Effector memory CD4-positive, alpha-beta T cell (primary cell): ENCODE measurements at places on chromosomes 11 and 22.

- no peak for DNase-seq
Measured at GRCh38 chr11:41779401-41779960, 320.0 kb upstream of the LRRC4C start.

DNA sequence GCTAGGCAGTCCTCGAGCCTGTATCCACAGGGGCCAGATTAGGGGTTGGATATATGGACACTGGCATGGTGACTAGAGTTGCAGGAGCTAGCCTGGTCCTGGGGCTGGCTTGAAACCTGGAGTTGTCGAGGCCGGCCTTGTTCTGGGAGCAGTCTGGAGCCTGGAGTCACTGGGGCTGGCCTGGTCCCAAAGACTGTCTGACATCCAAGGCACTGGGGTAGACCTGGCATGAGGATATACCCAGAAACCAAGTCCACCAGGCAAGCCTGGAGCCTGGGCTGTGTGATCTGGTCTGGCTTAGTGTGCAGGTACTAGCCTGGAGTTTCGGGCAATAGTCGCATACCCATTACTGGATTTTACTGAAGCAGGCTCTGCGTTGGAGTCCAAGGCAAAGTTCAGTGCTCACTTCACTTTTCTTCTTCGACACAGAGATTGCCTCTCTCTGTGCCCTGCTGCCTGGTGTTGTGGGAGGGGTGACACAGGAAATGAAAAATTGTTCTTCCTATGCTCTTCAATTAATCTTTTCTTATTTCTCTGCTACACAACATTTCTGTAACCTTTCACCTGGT lies 4.3 kb upstream of the GLYATL1 start:
- no peak for DNase-seq

GRCh38 chr22:36333644-36334043 lies 54.1 kb downstream of the MYH9 start:
- DNase-seq = no peak

DNA sequence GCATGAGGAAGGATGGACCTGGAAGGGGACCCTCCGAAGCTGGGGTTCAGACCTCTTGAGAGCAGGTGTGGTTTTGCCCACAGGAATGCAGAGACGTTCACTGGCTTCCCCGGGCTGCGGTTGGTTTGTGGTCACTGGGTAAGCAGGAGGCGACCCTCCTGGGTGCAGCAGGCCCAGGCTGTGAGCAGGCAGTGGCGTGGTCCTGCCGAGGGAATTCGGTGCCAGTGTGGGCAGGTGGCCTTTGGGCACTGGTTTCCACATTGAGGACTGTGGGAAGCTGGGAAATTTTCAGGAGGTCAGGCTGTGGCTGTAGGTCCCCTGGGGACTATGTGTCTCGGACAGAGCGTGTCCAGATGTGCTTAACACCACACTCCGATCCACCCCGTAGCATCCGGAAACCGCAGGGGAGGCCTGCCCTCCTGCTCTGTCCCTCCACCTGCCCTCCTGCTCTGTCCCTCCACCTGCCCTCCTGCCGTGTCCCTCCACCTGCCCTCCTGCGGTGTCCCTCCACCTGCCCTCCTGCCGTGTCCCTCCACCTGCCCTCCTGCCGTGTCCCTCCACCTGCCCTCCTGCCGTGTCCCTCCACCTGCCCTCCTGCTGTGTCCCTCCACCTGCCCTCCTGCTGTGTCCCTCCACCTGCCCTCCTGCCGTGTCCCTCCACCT lies 27.5 kb downstream of the TPCN2 start:
- no peak for DNase-seq

DNA sequence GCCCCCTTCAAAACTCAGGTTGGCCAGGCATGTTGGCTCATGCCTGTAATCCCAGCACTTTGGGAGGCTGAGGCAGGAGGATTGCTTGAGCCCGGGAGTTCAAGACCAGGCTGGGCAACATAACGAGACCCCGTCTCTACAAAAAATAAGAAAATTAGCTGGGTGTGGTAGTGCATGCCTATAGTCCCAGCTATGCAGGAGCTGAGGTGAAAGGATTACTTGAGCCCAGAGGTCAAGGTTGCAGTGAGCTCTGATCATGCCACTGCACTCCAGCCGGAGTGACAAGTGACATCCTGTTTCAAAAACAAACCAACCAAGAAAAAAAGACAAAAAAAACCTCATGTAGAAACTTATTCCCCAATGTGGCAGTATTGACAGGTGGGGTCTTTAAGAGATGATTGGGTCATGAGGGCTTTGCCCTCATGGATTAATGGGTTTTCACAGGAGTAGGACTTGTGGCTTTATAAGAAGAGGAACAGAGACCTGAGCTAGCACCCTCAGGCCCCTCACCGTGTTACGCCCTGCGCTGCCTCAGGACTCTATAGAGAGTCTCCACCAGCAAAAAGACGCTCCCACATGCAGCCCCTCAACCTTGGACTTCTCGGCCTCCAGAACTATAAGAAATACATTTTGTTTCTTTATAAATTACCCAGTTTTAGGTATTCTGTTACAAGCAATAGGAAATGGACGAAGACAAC lies 22.3 kb downstream of the LAYN start:
- no peak for DNase-seq

DNA sequence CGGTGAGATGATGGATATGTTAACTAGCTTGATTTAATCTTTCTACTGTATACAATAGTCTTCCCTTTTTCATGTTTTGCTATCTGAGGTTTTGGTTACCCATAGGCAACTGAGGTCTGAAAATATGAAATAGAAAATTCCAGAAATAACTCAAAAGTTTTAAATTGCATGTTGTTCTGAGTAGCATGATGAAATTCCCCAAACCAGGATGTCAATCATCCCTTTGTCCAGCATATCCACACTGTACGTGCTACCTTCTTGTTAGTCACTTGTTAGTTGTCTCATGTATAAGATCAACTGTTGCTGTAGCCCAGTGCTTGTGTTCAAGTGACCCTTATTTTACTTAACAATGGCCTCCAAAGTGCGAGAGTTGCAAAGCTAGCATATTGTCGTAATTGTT lies 21.2 kb upstream of the OR10W1 start:
- no peak for DNase-seq

DNA sequence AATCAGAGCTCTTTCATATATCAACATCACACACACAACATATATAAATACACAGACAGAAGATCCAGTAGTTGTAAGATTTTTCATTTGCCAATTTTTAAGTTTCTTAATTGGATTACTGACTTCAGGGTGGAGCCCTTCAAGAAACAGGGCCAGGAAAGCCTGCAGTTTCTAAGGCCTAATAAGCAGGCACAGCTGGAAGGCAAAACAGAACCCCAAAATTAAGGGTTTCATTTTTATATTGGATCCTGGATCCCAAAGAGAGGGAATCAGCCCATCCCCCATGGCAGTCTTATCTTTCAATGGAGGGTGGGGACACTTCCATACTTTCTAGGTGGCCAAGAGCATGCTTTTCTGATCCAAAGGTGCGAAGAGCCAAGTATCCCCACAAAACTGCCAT lies 4.7 kb upstream of the C1QTNF6 start:
- DNase-seq = no peak

DNA sequence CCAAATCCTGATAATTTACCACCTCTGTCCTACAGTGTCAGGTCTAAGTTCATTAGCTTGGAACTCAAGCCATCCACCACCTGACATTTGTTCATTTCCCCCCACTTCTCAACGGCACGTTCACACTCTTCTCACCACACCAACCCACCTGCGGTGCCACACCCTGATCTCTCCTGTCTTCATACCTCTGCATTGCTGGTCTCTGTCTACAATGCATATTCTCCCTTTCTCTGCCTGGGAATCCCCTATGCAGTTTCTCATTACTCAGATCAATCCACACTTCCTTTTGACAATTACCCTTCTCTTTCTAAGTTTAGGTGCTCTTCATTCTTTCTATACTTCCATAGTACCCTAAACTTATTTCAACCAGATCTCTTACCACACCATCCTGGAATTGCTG lies 20.4 kb upstream of the EMSY start:
- DNase-seq = no peak

- DNase-seq = no peak
Measured at GRCh38 chr22:16954060-16954403, 54.0 kb downstream of the GAB4 start.

GRCh38 chr22:46476547-46476941 lies 60.9 kb downstream of the CELSR1 start:
- DNase-seq = no peak

DNA sequence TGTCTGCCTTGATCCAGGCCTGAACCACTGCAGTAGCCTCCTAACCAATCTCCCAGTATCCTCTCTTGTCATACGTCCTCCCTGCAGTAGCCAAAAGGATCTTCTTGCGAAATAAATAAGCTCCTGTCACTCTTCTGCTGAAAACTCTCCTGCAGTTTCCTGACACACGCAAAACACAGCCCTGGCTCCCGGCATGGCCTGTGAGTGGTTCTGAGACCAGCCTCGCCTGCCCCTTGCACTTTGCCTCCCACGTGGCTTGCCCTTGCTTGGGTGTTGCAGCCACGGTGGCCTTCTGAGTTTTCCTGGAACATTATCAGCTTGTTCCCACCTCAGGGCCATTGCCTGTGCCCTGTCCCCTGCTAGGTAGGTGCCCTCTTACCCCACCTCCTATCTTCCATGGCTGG lies 7.2 kb downstream of the ZC3H7B start:
- DNase-seq = no peak

- DNase-seq = no peak
Measured at GRCh38 chr11:93487032-93487483, 56.1 kb downstream of the SMCO4 start.

DNA sequence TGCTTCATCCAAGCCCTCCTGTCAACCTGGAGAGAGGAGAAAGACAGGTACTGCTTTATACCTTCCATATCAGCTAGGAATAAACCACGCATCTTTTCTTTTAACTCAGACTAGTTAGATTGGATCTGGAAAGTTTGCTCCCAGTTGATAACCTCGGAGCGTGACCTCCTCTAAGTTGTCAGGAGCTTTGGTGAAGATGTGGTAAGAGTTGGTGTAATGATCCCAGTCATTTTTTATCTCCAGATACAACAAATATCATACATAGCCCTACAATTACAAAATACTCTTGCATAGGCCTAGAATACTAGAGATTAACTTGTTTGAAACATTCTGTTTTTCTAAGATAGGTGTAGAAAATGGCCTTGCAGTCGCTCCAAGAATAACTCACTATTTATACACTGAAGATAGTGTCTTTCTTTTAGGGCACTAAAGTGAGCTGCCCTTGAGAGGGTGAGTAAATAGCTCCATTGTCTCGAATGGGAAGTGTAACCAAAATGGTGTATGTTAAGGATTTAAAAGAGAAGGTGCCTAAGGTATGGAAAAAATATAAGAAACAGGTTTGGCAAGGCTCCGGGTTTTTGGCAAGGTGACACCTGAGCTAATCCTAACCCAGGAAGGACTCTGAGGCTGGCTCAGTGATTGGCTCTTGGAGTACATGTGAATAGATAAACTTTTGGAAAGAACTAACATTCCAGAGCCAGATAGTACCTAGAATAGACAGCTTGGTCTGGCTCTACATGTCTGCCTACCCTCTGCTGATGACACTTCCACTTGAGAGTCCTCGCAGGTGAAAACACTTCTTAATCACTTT lies 59.4 kb downstream of the GLYATL1 start:
- DNase-seq = no peak

GRCh38 chr22:50035131-50035881 lies 22.7 kb upstream of the IL17REL start:
- no peak for DNase-seq

DNA sequence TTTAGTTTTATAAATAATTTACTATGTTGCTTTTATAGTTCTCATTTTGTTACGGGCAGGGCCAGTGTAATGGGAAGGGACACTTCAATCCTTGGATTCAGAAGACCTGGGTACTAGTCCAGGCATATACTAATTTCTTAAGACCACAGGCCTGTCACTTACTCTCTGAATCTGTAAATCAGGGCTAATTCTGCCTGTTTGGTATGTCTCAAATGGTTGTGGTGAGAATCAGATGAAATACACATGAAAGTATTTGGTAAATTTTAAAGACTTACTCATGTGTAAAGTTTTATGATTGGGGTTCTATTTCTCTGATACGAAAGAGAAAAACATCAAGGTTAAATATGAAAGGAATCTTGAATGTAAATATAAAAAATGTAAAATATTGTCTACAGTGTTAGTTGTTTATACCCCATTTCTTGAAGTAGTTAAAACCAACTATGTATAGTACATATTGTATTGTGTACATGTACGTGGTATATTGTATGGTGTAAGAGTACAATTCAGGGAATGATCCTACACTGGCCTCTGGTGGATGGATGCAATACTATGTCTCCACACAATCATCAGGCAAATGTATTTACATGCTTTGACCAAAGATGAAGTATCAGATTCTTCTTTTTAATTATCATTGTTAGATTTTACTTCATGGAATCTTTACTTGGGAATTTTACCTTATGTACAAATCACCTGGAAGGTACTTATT lies 24.5 kb upstream of the RAG2 start:
- no peak for DNase-seq

- no peak for DNase-seq
Measured at GRCh38 chr22:19871845-19872778, 17.4 kb upstream of the GNB1L start.

DNA sequence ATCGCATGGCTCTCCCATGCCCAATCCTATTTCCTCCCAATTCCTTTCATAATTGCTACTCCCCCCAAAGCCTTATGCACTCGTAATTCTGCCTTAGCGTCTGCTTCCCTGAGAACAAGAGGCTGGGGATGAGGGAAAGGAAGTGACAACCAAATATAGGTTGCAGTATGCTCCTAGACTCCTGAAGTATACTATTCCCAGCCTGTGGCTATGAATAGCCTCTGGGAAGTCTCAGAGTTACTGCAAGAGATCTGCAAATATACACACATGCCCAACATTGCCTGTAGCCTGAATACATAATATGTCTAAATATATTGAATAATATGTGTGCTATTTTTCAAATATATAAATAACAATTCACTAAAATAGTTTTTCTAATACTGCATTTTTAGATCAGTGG lies 96.1 kb upstream of the CD44 start:
- DNase-seq = no peak

DNA sequence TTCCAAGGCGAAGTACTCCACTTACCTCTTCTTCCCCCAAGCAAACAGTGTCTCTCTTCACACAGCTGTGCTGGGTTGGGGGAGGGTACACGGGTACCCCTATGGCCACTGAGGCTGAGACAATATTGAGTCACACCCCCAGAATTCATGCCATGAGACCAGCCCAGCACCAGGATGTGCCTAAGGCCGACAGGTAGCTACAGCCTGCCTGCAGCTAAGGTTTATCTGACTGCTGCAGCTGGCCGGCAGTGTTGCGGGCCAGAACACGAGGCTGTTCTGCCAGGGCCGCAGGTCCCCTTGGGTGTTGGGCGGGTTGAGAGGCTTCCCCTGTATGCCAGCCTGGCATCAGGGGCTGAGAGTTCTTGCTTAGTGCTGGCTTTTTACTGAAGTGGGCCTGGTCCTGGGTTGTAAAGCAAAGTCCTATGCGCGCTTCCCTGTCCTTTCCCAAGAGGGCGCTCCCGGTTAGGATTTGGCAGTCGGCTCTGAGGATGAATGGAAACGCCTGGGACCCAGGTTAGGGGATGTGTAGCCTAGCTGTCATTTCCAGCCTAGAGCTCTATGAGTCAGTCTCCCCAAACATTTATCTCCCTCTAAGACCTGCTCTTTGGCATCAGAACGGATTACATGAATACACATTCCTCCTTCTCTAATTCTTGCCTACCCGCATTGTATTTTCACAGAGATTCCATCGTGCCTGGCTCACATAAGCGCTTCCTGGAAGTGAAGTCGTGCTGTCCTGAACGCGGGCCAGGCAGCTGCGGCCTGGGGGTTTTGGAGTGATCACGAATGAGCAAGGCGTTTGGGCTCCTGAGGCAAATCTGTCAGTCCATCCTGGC lies 7.1 kb downstream of the USP18 start:
- DNase-seq = peak; percentile 32
